ENCODE measurements at places on chromosomes 7 and 10.

GRCh38 chr7:94375691-94376090 is 19.0 kb upstream of the COL1A2 start:
- peak; percentile 98 for DNase-seq

DNA sequence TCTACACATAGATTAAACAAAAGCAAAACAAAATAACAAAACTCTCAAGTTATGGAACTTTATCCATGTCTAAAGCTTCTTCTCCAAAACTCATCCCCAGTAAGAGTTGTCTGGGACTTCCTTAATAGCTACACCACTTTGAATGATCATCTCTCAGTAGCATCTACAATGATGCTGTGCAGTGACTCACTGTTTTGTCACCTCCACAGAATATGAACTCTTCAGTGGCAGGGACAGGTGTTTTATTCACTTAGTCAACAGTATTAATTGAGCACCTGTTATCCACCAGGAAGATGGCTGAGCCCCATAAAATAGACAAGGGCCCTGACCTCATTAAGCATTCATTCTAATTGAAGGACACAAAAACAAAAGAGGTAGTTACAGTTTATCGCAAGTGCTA is 350.7 kb downstream of the ELMO1 start:
- no peak for DNase-seq

DNA sequence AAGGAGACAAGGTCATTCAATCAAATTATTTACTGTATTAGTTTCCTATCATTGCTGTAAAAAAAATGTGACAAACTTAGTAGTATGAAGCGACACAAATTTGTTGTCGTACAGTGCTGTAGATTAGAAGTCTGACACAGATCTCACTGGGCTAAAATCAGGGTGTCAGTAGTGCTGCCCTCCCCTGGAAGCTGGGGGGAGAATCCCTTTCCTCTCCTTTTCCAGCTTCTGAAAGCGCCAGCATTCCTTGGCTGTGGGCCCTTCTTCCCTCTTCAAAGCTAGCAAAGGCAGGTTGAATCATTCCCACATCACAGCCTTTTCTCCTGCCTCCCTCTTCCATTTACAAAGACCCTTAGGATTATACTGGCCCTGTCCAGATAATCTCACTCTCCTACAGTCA is 28.0 kb downstream of the VPS41 start:
- DNase-seq: no peak

DNA sequence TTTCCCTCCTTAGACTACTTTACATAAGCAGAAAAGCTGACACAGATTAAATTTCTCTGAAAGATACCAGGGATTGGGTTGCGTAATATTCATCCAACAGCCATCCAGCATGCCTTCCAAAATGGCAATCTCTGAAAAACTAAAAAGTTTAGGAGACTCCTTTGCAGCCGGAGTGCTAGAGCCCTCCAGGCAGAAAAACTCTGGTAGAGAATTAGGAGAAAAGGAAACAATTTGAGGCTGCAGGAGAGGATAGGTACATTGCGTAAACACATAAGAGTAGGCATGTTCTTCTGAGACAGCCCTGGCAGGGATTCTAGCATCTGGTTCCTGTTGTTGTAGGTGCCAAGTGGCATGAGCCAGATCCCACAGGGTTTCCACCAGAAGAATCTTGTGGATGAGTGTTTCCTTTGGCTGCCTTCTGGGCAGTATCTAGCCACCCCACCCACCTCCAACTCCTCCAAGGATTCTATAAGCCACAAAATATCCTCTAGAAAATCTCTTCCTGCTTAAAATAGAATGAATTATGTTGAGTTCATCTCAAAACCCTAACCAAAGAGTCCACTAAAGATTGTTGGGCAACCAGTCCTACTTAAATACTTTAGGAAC is 402.4 kb downstream of the HGF start:
- no peak for DNase-seq

- no peak for DNase-seq
Observed at GRCh38 chr7:37916673-37917660, at the start of gene SFRP4. Gene SFRP4, minus strand, starts transcription at chr7:37916817. Its CDS starts 280 bp downstream, at chr7:37916537.

- no peak for DNase-seq
Observed at GRCh38 chr7:7352845-7353244, 170.5 kb downstream of the C1GALT1 start.

- DNase-seq: no peak
Observed at GRCh38 chr10:132932461-132933307, 9.7 kb downstream of the CFAP46 start.

GRCh38 chr10:106038246-106038645 is 1126.3 kb downstream of the SORCS1 start:
- no peak for DNase-seq

- DNase-seq: no peak
Observed at GRCh38 chr10:96473866-96474265, 39.9 kb downstream of the TLL2 start.

DNA sequence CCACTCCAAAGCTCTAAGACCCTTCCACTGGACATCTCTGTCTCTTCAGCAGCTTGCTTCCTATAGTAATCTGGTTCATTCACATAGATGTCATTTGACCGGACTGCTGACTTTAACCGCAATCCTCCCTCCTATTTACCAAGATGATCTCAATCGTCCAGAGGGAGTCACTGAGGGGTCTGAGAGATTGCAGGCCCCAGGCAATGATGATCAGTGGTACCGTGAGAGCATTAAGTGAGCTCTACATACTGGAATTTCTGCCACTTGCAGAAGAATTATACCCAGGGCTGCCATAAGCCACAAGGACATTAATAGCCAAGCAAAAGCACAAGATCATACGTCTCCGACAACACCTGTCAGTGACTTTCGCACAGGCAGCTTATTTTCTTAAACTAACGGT is 245.9 kb downstream of the SFMBT2 start:
- DNase-seq: no peak

- peak; percentile 31 for DNase-seq
Observed at GRCh38 chr7:87853237-87853864, 22.8 kb downstream of the SLC25A40 start.

- no peak for DNase-seq
Observed at GRCh38 chr10:112409755-112410154, 35.8 kb downstream of the ACSL5 start.

DNA sequence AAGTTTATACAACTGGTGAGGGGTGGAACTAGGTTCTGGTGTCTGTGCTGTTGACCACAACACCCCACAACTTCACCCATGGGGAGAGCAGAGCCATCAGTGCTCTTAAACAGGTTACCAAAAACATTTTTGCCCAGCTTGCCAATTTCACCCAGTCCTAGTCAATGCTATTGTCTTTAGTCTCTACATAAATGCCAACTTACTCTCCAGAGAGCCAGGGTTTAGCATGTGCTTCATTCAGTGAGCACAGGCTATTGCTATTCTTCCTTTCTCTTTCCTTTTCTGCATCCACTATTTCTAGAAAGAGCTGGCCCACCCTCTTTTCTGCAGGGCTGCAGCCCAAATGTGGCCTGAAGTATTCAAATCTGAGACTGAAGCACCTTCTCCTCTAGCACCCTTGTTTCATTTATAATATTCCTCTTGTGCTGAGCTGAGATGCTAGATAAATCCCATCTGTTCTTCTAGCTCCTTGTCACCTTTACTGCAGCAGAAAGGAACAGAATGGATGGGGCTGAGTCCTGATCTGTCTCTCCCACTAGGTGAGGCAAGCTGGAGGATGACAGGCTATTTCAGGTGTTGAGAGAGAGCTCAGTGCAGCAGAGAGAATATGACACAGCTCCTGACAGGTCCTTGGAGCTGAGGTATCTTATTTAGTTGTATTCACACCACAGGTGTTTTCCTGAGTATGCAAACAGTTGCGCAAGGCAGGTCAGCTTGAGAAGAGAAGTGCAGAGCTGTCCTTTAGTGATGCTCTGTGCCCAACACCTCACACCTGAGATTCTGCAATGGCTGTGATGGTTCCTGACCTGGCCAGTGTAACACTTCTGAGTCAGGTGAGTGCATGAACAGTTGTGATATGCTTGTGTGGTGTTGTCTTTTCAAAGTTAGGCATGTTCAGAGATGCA is 819.2 kb downstream of the CCSER2 start:
- no peak for DNase-seq

DNA sequence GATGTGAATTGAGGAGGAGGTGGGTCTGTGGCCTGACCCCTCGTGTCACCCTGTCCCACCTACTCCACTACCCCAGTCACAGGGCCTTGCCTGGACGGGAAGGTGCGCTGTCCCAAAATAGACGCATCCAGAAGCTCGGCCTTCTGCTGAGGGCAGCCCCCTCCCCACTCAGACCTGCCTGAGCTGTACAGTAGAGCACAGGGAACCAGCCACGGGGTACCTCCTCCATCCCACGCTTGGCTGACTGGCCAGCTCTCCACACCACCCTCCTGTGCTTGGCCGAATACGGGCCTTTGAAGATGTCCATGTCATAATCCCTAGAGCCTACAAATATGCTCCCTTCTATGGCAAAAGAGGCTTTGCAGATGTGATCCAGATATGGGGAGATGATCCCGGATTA is 88.3 kb downstream of the CHST15 start:
- DNase-seq: no peak

DNA sequence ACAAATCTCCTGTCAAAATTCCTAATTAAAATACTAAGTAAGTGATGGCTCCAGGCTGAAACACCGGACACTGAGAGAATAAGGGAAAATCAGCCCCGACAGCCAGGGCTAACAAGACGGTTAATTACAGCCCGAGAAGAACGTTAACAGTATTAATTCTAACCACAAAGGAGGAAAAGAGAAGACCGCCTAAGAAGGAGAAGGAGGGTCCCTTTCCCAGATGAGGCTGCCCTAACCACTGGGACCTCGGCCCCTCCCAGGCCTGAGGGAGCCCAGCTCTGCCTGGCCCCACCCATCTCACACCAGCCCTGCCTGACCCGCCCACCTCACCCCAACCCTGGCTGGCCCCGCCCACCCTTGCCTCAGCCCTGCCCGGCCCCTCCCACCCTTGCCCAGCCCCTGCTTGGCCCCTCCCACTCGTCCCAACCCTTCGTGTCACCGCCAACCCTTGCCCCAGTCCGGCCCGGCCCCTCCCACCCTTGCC is 51.3 kb downstream of the PWWP2B start:
- peak; percentile 56 for DNase-seq

DNA sequence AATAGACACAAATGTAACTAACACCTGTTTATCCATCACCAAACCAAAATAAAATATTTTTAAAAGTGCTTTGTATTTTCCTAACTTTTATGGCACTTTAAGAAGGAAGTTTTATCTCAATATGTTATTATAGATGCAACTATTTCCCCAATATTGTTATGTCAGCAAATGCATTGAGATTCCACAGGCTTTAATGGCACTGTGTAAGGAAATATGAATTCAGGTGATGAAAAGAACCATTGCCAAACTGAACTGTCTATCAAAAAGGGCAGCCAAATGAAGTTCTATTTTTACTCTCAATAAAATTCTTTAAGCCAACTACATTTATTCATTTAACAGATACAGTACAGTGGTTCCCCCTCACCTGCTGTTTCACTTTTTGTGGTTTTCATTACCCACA is 67.2 kb upstream of the OIT3 start:
- no peak for DNase-seq

DNA sequence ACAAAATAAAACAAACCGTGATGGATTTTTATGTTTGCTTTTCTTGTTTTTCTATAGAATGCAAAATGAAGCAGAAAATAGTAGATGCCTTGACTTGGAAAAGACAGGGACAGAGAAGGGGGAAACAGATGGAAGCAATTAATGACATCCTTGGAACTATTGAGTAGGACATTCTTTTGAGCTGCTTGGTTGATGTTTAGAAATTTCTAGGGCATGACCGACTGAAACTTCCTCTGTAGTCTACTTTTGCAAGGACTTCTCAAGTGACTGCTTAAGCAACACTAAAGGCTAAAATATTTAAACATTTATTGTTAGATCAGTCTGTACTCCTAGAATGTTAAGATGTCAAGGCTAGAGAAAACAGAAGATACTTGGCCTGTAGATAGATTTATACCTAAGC is 49.4 kb downstream of the VCL start:
- DNase-seq: peak; percentile 88

GRCh38 chr7:107228291-107228690 is 59.5 kb downstream of the HBP1 start:
- DNase-seq: peak; percentile 39

DNA sequence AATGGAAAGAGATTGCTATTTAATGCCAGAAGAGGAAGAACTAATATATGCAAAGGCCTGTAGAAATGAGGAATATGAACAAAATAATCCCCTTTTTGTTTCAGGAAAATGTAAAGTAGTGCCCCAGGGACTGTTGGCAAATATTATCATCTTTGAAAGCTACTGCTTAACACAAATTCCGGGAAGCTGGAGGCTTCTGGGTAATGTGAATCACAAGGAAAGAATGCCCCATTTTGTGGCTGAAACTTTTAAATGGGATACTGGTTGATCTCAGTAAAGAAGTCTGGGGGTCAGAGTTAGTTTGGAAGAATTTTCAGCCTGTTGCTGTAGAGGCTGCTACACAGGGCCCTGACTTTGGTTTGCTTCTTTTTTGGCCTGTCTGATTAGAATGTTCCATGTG is 141.0 kb downstream of the PTEN start:
- DNase-seq: no peak

GRCh38 chr10:94623572-94623971 is 60.0 kb upstream of the CYP2C18 start:
- DNase-seq: no peak

- DNase-seq: no peak
Observed at GRCh38 chr7:48209004-48209600, 37.8 kb downstream of the ABCA13 start.

GRCh38 chr7:51020944-51021343 is 238.2 kb upstream of the GRB10 start:
- no peak for DNase-seq

GRCh38 chr7:40299097-40299496 is 164.3 kb downstream of the SUGCT start:
- DNase-seq: peak; percentile 61

- DNase-seq: peak; percentile 91
Observed at GRCh38 chr7:36659172-36659516, 65.2 kb downstream of the AOAH start.

DNA sequence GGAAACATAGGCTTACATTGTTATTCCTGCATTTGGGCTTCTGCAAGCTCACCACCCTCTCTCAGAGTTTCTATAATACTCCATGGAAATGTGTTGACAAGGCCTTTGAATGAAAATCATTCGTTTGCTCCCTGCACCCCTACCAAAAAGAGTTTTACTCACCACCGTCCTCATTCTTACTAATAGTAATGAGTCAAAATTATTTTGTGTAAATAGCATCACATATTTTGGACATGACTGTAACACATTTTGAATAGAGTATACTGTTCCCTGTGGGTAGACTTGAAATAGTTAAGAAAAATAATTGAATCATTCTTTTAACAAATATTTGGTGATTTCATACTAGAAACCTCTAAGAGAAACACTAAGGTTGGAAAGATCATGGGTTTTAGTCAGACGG is 84.6 kb downstream of the AKAP9 start:
- DNase-seq: peak; percentile 92

DNA sequence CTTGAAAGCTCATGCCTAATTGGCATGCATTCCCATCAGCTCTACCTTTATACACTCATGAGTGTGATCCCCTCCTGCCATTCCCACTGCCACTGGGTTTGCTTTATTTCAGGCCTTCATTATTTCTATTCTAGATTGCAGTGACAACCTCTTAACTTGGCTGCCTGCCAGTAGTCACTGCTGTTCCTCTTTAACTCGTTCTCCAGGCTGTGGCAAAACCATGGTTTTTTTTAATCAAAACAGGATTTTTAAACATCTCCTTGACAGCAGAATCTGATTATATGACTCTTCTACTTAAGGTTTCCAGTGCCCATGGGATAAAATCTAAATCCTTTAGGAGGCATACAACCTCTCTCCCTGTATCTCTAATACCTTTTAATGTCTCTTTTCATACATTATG is 223.7 kb upstream of the PCDH15 start:
- no peak for DNase-seq

GRCh38 chr10:69361303-69361614 is 55.5 kb downstream of the TACR2 start:
- DNase-seq: no peak

- DNase-seq: no peak
Observed at GRCh38 chr10:131148270-131148669, 163.3 kb downstream of the TCERG1L start.
